Stimulated activated CD8-positive, alpha-beta memory T cell treated with anti-CD3 and anti-CD28 coated beads, Interleukin-4, amount 100 ng/mL, for 48 hours (primary cell): ENCODE measurements at places on chromosomes 1 and 21.

DNA sequence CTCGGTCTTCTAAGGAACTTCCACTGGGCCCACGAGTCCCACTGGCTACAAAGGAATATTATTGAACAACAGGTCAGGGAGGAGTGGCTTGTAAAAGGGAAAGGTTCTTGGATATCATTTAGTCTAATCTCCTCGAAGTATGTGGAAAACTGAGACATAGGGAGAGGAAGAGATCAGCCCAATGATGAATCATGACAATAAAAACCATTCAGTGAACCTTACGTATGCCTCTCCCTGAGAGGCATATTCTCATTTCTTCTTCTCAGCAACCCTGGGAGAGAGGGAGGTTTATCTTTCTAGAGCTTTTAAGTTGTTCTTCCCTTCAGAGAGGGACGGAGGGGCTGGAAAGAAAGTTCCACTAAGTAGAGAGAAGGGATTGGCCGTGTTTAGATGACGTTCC lies 5.3 kb upstream of the MOB3C start:
- no peak for DNase-seq

DNA sequence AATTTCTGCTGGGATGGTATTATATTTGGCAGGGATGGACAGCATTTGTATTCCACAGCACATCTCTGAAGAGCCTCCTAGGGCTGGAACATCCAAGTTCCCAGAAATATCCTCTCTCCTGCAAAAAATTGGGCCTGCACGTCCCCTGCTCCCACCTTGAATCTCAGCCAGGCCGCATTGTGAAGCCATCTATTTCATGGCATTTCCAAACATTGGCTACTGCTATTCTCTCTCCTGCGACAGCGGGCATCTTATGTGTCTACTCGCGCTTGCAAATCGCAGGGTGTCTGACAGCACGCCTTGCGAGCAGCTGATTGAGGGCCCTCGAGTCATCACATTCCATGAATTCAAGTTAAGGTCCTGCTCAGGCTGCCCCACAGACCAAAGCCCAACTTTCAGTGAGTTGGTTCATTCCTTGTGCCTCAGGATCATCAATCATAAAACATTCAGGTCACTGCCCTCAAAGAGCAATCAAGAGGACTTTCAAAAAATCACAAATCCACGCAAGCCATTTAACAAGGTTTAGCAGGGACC lies 15.8 kb downstream of the RGS8 start:
- DNase-seq, result no peak

GRCh38 chr1:113663165-113663951 lies 95.9 kb downstream of the PHTF1 start:
- no peak for DNase-seq

GRCh38 chr1:31064718-31065309 lies 703 bp downstream of the PUM1 start:
- DNase-seq, result no peak
